ENCODE measurements at places on chromosomes 2 and 18.

- no peak for DNase-seq
These were observed 6.6 kb downstream of the OTOF start for GRCh38 chr2:26471289-26471688.

DNA sequence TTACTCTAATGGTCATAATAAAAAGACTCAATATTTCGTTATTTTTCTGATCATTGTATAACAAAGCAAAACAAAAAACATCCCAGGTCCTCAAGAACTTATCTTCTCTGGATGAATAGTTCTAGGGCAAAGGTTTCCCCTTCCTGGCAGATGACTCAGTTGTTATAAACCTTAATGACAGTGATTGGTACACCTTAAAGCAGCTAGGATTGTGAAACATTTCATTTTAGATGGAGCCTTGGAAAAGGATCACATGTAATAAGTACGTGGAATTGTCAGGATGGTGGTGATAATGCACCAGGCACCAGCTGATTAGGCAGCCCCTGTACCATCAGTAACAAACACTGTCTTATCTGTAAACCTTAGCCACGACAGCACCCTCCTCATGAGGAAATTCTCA is 47.2 kb downstream of the MEP1B start:
- no peak for DNase-seq

GRCh38 chr2:28074137-28074536 is 183.6 kb downstream of the BABAM2 start:
- DNase-seq, result no peak

GRCh38 chr18:74148543-74149070 is 284 bp downstream of the TIMM21 start:
- no peak for DNase-seq

DNA sequence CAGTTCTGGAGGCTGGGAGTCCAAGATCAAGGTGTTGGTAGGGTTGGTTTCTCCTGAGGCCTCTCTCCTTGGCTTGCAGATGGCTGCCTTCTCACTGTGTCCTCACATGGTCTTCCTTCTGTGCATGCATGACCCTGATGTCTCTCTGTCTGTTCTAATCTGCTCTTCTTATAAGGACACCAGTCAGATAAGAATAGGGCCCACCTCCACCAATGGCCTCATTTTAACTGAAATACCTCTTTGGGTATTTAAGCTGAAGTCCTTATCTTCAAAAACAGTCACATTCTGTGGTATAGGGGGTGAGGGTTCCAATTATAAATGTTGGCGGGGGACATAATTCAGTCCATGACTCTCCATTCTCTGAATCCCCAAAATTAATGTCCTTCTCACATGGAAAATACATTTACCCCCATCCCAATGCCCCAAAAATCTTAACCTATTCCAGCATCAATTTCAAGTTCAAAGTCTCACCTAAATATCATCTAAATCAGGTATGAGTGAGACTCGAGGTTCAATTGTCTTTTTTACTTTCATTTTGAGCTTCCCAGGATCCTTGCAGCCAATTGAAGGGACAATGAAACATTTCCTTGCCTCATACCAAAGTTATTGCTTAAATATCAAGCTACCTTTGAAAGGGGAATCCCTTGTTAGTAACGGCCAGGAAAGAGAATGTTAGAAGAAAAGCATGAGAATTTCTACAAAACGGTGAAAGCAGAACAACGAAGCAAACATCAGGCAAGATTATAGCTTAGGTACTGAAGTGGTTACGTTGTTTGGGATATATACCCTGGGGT is 20.6 kb upstream of the CNOT11 start:
- no peak for DNase-seq

- no peak for DNase-seq
These were observed 143.5 kb downstream of the AGPS start for GRCh38 chr2:177535958-177536504.

GRCh38 chr18:48821251-48821590 is 129.5 kb downstream of the SMAD7 start:
- no peak for DNase-seq

DNA sequence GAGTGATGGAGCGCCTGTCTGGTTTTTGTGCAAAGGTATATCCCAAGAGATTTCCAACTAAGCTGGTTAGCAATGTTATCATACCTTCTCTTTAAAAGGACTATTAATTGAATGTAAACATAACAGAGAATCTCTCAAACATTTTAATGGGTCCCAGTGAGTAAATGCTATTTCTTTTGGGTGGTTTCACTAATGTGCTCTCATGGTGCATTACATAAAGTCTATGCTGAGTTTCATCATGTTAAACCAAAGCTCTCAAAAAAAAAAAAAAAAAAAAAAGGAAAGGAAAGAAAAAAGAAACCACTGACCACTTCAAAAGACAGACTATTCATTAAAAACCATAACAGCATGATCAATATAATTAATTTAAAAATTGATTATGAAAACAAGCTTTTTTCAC is 119.1 kb upstream of the SCN1A start:
- DNase-seq, result no peak

GRCh38 chr2:44233450-44234128 is 41.7 kb upstream of the SLC3A1 start:
- DNase-seq, result peak; percentile 51

- no peak for DNase-seq
These were observed 91.3 kb upstream of the RAB27B start for GRCh38 chr18:54736981-54737380.

GRCh38 chr2:143026411-143027054 is 102.7 kb upstream of the ARHGAP15 start:
- DNase-seq, result no peak

DNA sequence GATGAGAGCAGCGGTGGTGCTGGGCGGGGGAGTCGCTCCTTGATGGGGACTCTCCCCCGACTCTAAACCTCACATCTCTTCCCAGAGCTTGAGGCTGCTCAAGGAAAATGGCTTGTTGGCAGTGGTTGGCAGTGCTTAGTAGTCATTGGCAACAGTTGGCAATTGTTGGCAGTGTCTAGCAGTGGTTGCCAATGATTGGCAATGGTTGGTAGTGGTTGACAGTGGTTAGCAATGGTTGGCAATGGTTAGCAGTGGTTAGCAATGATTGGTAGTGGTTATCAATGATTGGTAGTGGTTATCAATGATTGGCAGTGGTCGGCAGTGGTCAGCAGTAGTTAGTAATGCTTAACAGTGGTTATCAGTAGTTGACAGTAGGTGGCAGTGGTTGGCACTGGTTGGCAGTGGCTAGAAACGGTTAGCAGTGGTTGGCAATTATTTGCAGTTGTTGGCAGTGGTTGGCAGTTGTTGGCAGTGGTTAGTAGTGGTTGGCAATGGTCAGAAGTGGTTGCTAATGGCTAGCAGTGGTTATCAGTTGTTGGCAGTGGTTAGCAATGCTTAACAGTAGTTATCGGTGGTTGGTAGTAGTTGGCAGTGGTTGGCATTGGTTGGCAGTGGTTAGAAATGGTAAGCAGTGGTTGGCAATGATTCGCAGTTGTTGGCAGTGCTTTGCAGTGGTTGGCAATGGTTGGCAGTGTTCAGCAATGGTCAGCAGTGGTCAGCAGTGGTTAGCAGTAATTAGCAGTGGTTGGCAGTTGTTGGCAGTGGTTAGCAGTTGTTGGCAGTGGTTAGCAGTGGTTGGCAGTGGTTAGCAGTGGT is 85.4 kb upstream of the OTOS start:
- DNase-seq, result no peak

- no peak for DNase-seq
These were observed 400.3 kb upstream of the LRATD1 start for GRCh38 chr2:14232217-14232616.

DNA sequence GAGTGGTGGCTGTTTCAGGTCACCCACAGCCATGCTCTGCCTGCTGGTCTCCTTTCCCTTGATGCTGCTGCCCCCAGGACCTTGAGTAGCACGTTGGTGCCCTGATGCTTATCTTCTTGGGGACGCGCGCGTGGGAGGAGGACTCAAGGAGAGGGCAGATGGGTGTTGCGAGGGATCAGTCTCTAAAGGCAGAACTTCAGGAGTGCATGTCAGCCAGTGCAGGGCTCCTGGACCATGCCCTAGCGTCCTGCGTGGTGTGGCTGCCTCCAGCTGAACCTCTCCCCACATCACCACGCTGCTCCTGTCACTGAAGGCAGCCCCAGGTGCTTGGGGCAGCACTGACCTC is 62.5 kb upstream of the GLI2 start:
- no peak for DNase-seq

- no peak for DNase-seq
These were observed 250.8 kb downstream of the LRRTM1 start for GRCh38 chr2:80053522-80054345.

- no peak for DNase-seq
These were observed 1.8 kb downstream of the TGFBRAP1 start for GRCh38 chr2:105327690-105328089.

DNA sequence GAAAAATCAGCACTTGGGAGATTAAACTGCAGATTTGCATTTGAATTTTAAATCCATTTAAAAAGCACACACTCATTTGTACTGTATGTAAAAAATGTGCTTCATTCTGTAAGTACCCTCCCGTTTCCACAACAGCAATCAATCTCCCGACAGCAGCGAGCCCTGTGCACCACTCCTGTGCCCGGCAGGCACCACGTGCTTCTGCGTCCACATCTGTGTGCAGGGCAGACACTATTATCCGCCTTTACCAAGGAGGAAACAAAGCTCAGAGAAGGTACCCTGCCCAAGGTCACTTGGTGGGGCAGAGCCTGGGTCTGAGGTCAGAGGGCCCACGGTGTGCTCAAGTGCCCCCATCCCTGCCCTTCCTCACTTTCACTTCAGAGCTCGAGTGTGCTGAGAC is 7.5 kb downstream of the HSBP1L1 start:
- DNase-seq, result no peak

- no peak for DNase-seq
These were observed 143.6 kb downstream of the PID1 start for GRCh38 chr2:229127471-229127870.

DNA sequence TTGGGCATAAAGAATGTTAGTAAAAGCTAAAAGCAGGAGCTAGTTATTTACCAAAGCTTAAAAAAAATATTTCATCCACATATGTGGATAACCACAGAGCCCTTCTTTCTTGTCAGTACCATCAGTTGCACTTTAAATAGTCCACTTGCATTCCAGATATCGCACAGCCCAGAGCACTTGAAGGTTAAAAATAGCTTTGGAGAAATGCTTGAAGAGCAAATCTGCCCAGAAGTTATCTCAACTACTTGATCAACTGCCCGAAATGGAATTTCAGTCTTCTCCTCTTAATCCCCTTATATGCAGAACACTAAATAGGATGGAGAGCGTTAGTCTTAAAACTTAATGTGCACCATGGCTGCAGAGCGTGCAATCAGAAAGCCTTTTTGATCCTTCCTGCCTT is 148.3 kb downstream of the PLEKHA3 start:
- no peak for DNase-seq

DNA sequence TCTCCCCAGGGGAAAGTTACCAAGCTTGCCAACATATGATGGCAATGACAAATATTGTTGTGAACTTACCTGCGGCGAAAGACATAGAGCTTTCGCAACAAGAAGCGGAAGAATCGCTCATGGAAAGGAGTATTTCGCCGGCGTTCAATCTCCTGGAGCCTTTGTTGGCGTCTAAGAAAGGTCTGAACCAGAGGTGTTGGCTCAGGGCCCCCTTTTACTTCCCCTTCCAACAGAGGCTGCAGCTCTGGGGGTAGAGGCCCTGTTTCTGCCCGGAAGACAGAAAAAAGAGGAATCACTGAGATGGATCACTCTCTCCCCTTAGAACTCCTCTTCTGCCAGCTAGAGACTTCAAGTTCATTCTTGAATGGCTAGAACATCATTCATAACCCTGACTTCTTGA is 10.8 kb downstream of the GGCX start:
- no peak for DNase-seq

DNA sequence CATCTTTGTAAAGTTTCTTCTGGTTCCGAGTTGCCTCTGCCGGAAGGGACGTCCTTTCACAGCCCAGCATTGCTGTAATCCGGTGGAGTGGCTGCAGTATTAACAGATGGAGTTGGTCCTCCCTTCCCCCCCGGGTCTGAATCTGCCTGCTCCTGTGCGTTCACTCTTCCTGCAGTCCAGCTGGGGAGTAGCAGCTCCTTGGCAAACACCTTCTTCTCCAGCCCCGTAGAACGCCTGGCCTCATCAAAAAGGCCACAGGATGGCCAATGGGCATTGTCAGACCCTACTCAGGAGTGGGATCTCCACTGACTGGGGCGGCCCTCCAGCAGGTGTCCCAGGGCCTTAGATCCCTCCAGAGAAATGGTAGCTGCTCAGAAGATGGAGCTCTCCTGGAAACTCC is 234.0 kb downstream of the FAM210A start:
- no peak for DNase-seq

GRCh38 chr18:46574000-46574742 is 82.8 kb downstream of the LOXHD1 start:
- DNase-seq, result no peak

DNA sequence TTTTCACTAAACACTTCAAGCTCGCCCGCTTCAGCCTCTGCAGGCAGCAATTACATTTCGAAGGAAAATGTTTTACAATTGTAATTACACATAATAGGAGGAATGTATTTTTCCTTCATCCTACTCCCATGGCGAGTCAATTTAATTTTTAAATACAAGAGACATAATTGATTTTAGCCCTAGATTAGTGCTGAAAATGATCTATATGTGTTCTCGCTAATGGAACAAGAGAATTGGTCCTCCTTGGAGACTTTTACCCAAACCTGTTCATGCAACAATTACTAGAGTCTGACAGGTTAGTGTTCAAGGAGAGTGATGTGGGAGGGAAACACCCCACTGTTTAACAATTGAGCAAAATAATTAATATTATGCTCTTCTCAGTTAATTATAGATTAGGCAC is 509.4 kb upstream of the SETBP1 start:
- DNase-seq, result no peak
